Mucosa of descending colon (tissue), 3 donors: ENCODE measurements at places on chromosomes 16 and 17. TPM values are rescaled to one million over a fixed set of nuclear protein-coding genes. Genes with fewer than 3 reads are reported as not detected.

GRCh38 chr16:49608098-49608497 lies 234.5 kb downstream of the C16orf78 start:
- DNase-seq = no peak

GRCh38 chr16:84072014-84072413 lies 29.4 kb upstream of the SLC38A8 start:
- no peak for DNase-seq

GRCh38 chr16:5349670-5350517 lies 252.3 kb upstream of the EEF2KMT start:
- DNase-seq = no peak

- no peak for DNase-seq
These were observed 26.8 kb downstream of the KATNIP start for GRCh38 chr16:27576729-27577128.

The CCT6B gene
- 2.7 TPM for total RNA-seq

The CD68 gene
- 91.9 TPM for total RNA-seq

The CRYBA1 gene
- not detected for total RNA-seq

The DRC7 gene
- total RNA-seq = not detected

The RBBP6 gene
- 61.5 TPM for total RNA-seq

The PYY gene
- total RNA-seq = 141 TPM
